ENCODE measurements at places on chromosomes 5 and 9. TPM values are rescaled to one million over a fixed set of nuclear protein-coding genes. Genes with fewer than 3 reads are reported as not detected.

GRCh38 chr9:70136632-70137031, 93.0 kb downstream of the MAMDC2 start:
- no peak overlapping the region for H3K27ac ChIP-seq
- no peaks in the 10 kb centered on the region for H3K27me3 ChIP-seq
- H3K4me3 ChIP-seq = no peak overlapping the region
- H3K36me3 ChIP-seq = no peaks in the 10 kb centered on the region

DNA sequence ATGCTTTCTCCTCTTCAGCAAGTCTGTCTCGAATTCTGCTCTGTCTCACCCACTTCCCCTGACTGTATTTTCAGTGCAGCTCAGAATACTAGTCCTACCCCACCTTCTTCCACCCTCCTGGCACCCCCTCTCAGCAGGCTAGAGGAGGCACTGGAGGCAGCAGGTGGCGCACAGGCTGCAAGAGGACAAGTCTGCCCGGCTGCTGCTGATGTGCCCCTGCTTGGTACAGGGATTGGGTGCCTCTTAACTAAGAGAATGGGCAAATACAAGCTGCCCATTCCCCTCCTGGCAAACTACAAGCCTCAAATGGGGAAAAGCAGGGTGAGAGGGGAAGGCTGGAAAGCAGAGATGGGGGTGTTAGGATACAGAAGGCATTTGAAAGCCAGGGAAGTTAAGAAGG, 5.1 kb downstream of the TLN1 start:
- no peak for DNase-seq
- peak overlapping the region; percentile 89 for H3K27ac ChIP-seq
- H3K27me3 ChIP-seq = no peaks in the 10 kb centered on the region

The OMD gene
- 1.5 TPM for total RNA-seq

GRCh38 chr5:54990841-54991258, 5.5 kb upstream of the ESM1 start:
- no peaks in the 10 kb centered on the region for H3K36me3 ChIP-seq
- DNase-seq = no peak
- no peaks in the 10 kb centered on the region for H3K4me1 ChIP-seq
- no peak overlapping the region for H3K27ac ChIP-seq

DNA sequence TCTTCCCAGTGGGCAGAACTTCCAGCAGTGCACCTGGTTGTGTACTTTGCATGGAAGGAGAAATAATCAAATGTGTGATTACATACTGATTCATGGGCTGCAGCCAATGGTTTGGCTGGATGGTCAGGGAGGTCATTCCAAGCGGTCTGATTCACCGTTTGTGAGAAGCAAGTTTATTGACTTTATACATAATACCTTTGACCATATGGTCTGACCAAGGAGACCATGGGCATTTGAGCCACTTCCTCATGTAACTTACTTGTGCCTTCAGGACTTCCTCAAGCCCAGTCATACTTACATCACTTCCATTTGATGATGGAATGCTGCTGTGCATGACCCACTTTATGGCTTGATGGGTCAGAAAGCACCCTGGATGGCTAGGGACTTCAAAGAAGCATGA, 41.1 kb downstream of the DAP start:
- DNase-seq = no peak
- H3K36me3 ChIP-seq = no peaks in the 10 kb centered on the region
- no peak overlapping the region for H3K27ac ChIP-seq
- H3K4me3 ChIP-seq = no peak overlapping the region
- H3K4me1 ChIP-seq = peaks cover 3% of the 10 kb centered on the region
